ENCODE measurements at places on chromosomes 4 and X.
A peak's percentile ranks its signal among the peaks of the same experiment; 100 is the strongest.

DNA sequence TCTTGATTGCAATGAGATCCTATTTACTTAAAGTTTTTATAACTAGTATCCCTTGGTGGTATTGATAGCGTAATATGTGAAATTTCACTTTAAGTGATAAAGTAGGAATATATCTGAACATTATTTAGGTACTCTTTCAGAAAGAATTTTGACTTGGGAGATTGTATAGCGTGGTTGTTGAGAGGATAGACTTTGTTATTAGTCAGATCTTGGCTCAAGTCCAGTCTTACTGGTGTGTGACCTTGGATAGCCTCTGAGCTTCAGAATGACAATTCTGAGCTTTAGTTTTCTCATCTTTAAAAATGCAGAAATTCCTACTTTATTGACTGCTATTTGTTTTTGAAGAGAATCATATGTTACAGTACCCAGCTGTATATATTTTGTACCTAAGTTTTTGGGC is 32.6 kb downstream of the DCK start:
- DNase-seq: no peak

DNA sequence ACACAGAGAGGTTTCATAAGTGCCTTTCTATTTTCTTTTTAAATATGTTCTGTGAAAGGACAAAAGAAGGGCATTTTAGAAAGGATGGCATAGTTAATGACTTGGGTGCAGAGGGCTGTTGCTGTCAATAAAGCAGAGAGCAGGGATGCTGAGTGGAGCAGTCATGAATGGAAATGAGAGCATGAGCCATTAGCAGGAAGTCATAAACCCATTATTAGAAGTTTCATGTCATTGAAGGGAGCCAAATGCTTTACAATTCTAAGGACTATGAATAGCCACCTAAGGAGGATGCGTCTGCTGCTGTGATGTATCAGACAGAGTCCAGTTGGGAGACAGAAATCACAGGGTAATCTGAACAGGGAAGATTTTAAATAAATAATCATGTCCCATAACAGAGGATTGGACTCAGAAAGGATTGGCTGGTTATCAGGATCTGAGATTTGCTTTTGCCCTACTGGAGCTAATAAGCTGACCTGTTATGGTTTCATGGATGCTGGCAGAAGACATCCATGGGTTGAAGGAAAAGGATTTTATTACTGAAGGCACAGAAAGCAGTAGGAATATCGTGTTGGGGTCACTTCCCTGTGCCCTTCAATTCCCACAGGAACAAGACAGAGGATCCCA is 47.5 kb upstream of the WDR19 start:
- no peak for DNase-seq

- DNase-seq: no peak
These were observed 594.3 kb upstream of the DIPK2B start for GRCh38 chrX:45794995-45795337.

- no peak for DNase-seq
These were observed 15.6 kb downstream of the XAGE3 start for GRCh38 chrX:52852110-52852860.

- no peak for DNase-seq
These were observed 124.9 kb upstream of the POF1B start for GRCh38 chrX:85504381-85504780.

DNA sequence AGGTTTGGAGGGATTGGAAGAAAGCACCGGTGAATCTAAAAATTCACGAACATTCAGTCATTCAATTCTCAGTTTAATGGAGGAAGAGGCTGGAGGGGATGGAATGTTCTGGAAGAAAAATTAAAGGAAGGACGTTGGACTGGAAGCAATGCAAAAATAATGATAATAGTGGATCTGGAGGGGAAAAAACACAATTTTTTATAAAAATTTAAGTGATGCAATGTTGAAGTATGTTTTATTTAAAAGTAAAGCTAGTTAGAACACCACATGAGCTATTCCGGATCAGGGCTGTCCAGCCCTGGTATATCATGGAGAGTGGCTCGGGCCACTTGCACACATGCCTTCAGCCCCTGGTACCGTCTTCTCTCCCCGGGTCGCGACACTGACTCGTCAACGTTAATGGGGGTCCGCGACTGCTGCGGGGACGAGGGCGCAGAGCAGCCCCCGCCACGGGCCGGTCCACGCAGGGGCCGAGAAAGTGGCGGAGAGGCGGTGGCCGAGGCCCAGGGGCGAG is 204.6 kb downstream of the TENM3 start:
- no peak for DNase-seq

DNA sequence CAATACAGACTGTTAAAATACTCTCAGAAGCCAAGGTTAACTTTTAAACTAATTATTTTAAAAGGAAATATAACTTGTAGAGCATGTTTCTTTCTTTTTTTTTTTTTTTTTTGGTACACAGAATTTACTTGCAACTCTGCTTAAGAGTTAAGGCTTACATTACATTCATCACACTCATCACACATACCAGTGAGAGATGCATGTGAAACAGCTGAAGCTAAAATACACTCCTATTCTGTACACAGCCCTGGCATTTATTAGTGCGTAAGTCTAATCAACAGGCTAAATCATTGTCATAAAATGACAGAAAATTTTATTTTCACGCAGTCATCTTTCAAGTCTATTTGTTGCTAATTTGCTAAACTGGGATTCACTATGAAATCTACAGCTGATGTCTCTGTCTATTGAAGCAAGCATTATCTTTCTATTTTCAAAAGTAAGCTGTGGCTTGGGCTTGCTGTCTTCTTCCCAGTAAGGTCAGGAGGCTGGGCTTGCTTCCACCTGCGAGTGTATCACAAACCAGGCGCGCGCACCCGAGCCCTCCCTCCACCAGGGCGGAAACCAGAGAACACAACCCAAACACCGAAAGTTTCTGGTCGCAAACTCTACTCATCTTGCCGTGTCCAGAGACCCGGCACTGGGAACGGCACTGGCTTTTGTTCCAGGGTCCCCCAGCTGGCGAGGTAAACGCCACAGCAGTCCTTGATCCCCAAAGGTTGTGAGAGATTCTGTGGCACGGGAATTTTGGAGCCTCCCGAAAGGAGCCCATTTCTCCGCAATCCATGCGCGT is 3.9 kb downstream of the MAML3 start:
- DNase-seq: peak; percentile 52
